Activated CD4-positive, alpha-beta T cell treated with anti-CD3 and anti-CD28 coated beads, Interleukin-2, Interleukin-4, amounts not matched to agents 100 ng/mL and 50 ng/mL, durations not matched to agents 16 hours and 8 hours (primary cell): ENCODE measurements at places on chromosomes 16 and 17.

- no peak for DNase-seq
Measured at GRCh38 chr17:42167807-42168206, 13.0 kb upstream of the RAB5C start.

GRCh38 chr17:49574945-49575678, 559 bp upstream of the NXPH3 start:
- no peak for DNase-seq

GRCh38 chr16:84827897-84828296, 8.1 kb downstream of the CRISPLD2 start:
- DNase-seq: no peak

DNA sequence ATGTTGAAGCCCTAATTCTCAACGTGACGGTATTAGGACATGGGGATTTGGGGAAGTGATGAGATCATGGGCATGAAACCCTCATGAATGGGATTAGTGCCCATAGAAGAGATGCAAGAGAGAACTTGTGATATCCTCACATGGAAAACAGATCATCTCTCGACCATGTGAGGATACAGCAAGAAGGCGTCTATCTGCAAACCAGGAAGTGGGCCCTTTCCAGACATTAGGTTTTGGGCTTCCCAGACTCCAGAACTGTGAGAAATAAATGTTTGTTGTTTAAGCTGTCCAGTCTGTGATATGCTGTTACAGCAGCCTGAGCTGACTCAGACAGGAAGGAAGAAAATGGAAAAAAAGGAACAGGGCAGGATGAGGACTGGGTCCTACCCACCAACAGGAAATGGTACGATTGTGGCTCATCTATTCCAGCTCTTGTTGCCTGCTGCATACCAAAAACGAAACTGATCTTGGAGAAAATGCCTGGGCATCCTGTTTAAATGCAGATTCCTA, 21.9 kb upstream of the SSTR2 start:
- peak; percentile 37 for DNase-seq

DNA sequence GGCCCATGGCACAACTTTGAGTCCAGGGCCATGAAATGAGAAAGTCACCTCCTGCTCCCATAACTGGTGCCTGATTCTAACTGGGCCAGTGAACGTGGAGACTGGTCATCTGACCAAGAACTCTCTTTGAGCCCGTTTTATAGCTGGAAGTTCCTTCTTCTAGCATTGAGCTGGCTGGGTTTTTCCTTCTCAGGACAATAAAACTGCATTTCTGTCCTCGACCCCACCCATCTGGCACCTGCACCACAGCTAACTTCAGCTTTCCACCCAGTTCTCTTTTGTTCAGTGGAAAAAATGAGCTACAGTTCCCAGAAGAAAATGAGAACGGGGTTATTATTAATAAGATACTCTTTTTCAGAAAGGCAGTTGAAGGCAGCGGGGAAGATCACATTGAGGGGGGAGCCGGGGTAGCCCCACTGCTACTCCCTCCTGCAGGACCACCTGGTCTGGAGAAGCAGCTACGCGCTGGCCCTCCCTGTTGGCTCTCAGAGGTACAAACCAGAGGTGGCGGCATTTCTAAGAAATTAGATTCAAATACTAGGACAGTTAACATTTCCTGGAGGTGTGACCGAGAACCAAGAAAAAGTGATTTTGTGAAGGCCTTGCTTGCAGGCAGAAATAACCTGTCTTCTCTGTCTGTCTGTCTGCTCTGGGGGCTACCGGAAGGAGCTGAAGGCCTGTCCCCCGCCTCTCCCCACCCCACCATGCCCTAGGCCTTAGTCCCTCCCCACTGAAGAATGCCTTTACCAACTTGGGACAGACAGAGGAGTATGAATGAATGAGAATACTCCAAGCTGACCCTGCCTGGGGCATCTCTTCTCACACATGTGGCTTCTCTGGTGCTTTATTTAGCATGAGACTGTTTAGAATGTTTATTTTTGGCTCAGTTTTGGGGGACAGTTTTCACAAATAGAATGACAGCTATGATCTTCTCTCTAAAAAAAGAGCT, 123.9 kb downstream of the XYLT1 start:
- DNase-seq: peak; percentile 49

DNA sequence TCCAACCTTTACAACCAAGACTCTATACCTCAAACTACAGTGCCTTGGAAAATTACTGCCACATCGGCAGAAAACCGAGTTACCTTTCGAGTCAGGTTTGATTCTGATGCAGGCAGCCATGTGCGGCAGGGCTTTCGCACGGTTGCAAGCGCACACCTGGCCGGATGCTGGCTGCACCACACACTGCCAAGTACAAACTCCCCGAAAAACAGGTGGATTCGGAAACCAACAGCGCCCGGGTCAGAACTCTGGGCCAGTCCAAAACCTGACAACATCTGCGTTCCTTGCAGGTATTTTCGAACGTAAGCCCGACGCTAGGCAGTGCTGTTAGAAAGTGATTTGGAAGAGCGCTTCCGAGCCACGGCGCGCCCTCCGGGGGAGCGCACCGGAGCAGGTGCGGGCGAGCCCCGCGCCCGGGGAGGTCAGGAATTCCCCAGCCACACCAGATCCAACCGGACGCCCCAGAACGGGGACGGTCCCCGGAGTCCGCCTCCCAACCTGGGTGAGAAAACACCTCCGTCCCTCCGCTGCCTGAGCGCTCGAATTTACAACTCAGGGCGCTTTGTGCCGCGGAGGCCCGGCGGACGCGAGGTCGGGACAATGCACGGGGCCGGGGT, 1.2 kb downstream of the USP7 start:
- peak; percentile 49 for DNase-seq

DNA sequence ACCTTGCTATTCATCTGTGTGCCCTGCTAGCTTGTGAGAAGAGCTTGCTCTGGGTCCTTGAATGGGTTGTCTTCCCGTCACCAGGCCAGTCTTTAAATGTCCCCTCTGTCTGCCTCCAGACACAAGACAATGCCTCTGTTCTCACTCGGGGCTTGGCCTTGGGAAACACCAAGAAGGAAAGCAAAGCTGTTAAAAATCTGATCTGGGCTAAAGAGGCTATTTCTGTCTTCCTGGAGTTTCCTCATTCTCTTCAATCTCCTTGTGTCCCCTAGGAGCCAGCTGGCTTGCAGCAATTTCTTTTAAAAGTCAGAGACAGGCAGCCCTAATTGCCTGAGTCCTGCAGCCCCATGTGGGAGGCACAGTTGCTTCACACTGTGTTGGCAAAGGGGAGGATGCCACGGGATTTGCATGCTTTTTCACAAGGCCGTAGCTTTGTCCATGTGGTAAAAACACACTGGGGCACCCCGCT, 2.5 kb downstream of the DNAI2 start:
- no peak for DNase-seq

- no peak for DNase-seq
Measured at GRCh38 chr16:6105115-6105514, 1007.5 kb upstream of the EEF2KMT start.

GRCh38 chr17:61494325-61495160, 42.3 kb downstream of the TBX4 start:
- no peak for DNase-seq

GRCh38 chr17:75115555-75115954, 5.8 kb downstream of the ARMC7 start:
- no peak for DNase-seq

- DNase-seq: no peak
Measured at GRCh38 chr17:81066072-81066471, 31.1 kb downstream of the BAIAP2 start.

- DNase-seq: no peak
Measured at GRCh38 chr17:63286254-63286653, 159.9 kb downstream of the CYB561 start.

GRCh38 chr16:49514073-49514980, 140.7 kb downstream of the C16orf78 start:
- DNase-seq: no peak

DNA sequence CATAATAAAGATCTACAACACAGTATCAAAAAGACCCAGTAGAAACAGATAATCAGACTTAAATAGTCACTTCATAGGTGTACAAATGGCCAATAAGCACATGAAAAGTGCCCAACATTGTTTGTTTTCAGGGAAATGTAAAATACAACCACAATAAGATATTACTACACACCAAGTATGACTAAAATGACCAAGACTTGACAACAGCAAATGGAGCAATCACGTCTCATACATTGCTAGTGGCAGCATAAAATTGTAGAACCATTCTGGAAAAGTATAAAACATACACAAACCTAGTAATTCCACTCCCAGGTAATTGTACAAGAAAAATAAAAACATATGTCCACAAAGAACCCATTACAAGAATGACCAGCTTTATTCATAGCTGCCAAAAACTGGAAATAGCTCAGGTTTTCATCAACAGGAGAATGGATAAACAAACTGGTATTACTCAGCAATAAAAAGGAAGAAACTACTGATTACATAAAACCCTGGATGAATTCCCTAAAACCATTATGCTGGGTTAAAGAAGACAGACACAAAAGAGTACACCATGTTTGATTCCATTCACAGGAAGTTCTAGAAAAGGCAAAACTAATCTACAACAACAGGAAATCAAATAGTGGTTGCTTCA, 85.6 kb downstream of the TTC19 start:
- DNase-seq: no peak

DNA sequence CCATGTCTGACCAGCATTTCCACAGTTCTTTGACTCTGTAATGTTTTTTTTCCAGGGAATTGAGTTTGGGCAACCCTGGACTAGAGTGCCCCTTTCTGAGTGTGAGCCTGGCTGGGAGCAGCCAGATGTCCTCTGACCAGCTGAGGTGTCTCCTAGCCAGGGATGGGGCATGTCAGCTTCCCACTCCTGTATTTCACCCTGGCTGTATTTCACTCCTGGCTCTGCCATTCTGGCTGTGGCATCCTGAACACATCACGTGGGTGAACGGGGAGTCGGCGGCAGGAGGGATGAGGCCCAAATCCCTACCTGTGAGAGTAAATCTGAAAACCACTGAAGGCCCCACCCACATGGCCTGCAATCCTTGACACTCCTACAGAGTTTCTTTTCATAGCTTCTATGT, 31.3 kb downstream of the KDM8 start:
- no peak for DNase-seq

DNA sequence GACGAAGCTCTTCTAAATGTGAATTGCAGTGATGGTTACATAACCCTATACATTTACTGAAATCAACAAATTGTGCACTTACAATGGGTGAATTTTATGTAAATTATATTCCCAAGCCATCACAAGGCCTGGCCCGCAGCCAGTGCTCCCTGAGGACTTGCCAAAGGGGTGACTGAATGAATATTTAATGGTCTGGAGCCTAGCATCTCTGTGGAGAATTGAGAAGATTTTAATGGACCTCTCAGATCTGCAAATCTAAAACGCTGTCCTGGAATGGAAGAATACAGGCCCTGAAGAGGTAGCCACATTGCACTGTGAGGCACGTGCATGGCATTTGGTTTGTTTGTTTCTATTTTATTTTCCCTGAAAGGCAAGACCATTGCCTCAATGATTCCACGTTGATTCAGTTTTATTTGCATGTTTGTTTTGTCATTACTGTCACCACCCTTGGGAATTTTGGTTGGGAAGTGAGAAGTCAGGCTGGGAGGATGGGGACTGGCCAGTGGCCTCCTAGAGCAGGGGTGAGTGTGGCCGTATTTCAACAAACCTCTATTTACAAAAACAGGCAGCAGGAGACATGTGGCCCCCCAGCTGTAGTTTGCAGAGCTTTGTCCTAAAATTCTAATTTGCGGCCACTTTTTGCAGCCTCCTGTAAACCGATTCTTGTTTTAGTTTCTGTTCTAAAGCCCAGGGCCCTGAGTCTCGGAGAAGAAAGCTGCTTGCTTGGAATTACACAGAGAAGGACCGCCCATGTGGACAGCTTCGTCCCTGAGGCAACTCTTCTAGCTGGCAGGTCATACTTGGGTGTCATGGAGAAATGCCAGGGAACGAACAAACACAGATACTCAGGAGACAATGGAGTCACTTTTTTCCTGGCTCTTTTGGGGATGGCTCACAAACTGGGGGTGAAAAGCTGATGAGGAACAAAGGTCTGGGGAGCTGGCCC, 40.5 kb upstream of the GCSH start:
- DNase-seq: no peak

GRCh38 chr17:80829166-80829813, 162.4 kb upstream of the CHMP6 start:
- no peak for DNase-seq

- no peak for DNase-seq
Measured at GRCh38 chr17:32570081-32570396, 83.2 kb downstream of the CDK5R1 start.

DNA sequence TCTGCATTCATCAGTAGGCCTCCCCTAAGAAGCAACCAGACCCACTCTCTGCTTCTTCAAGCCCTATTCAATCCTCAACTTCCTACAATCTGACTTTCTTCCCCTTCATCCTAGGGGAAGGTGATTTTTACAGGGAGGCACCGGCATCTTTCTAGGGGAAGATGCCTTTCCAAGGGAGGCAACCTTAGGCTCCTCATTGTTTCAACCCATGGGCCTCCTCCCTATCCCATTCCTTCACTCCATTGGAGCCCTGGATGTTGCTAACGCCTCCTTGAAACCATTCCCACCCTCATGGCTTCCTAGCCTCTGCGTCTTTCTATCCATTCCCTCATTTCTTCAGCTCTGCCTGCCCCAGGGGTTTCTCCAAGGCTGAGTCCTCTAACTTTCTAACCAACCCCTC, 2.7 kb upstream of the CUEDC1 start:
- no peak for DNase-seq

DNA sequence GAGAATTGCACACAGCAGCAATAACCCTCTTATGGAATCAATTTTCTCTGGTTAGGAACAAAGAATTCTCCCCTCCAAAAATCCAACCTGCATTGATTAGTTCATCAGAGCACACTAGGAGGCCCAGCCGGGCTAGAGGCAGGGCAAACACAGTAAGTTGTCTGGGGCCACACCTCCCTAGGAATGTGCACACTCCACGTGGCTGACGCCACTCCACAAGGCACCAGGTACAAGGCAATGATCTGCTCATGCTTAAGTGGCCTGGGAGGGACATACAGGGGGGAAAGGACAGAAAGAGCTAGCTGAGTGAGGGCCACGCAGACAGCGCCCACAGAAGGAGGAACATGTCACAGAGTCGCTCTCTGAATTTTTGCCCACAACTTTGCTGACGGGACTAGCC, 107.6 kb downstream of the SLC39A11 start:
- DNase-seq: no peak

DNA sequence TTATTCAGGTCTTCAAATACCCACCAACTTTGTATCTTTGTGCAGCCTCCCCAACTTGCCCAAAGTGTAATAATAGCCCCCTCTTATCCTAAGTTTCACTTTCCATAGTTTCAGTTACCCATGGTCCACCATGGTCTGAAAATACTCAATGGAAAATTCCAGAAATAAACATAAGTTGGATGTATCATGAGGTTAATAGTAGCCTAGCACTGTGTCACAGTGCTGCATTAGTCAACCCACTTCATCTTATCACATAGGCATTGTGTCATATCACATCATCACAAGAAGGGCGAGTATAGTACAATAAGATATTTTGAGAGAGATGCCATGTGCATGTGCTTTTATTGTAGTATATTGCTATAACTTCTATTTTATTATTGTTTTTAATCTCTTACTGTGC, 21.9 kb downstream of the OMG start:
- no peak for DNase-seq

- no peak for DNase-seq
Measured at GRCh38 chr16:77793417-77793816, 5.1 kb downstream of the VAT1L start.
